ENCODE measurements at places on chromosomes 5 and 9.

DNA sequence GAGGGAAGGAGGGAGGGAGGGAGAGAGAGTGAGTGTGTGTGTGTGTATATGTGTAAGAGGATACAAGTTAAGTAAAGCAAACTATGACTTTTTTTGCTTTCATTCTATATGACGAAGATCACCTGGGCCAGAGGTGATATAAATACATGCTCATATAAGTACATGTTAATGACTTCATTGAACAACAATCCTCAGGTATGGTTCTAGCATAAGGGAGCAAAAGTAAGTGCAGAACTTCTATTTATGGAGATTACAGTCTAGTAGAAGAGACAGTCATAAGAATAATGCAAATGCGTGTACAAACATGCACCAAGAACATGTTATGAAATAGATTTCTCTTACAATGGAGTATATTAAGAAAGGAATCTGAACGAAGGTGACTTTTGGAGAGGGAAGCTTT lies 1804.0 kb downstream of the MAT2B start:
- no peak for DNase-seq

- DNase-seq: no peak
Observed at GRCh38 chr5:60492958-60493357, 207.0 kb downstream of the DEPDC1B start.

DNA sequence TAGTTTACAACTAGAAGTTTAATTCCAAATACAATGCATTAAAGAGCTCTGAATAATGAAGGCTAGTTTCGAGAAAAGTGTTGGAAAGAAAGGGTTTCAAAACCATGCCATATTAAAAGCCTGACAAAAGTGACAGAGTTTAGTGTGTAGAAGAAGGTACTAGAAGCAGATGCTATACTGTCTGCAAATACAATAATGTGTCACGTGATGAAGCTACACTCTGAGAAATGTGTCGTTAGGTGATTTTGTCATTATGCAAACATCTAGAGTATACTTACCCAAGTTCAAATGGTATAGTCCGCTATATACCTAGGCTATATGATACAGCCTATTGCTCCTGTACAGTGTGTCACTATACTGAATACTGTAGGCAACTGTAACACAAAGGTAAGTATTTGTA lies 494.1 kb downstream of the TLE1 start:
- no peak for DNase-seq

GRCh38 chr5:87850843-87851242 lies 417.8 kb downstream of the TMEM161B start:
- DNase-seq: no peak

DNA sequence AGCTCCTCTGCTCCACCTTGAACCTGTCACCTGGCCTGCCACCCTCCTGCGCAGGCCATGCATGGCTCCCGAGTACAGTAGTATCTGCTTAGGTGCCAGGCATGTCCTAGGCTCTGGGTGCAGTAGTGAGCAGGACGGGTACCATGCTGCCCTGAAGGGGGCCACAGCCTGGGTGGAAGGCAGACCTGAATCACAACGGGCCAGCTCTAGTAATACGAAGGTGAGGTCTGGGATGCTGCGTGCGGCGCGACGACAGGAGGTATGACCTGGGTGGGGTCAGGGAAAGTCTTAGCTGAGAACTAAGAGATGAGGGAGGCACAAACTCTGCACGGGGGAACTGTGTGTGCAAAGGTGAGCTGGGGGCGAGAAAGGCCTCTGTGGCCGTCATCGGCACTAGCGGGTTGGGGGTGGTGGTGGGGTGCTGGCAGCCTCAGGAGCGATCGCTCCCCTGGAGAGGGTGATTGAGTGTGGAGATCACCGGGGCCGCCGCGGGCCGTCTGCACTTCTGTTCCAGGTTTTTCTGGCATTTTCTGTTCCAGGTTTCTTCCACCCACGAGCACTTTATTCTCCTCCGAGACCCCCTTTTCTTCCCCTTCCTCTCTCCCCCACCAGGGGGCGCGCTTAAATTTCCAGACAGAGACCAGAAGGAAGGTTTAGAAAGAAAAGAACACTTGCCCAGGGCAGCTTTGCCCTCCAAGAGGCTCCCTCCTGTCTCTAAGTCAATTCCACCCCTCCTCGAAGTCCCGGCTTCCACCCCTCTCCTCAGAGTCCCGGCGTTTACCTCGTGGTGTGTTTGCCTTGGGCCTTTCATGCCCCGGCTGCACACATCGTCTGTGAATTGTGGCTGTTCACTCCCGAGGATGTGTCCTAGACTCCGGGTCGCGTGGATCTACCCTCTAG lies 15.1 kb downstream of the PDLIM4 start:
- peak; percentile 75 for DNase-seq

GRCh38 chr5:75885849-75886596 lies 168.8 kb upstream of the POC5 start:
- DNase-seq: no peak

DNA sequence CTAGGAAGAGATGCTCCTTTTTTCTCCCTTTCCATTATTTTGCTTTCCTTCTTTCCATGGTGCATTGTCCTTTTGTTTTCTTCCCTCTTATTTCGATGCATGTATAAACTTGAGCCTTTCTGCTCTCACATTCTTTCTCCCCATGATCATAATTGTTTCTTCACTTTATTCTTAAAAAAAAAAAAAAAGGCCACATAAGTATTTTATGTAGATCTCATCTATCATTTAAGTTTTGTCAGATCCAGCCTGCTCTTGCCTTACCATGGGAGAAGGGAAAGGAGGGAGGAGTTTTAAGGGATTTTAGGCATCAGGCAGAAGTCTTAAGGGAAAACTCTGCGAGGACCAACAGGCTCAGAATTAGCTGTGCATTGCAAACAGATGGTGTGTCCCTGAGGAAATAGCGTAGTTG lies 11.1 kb downstream of the TGFBR1 start:
- DNase-seq: no peak

GRCh38 chr9:16784002-16784401 lies 86.5 kb downstream of the BNC2 start:
- no peak for DNase-seq

DNA sequence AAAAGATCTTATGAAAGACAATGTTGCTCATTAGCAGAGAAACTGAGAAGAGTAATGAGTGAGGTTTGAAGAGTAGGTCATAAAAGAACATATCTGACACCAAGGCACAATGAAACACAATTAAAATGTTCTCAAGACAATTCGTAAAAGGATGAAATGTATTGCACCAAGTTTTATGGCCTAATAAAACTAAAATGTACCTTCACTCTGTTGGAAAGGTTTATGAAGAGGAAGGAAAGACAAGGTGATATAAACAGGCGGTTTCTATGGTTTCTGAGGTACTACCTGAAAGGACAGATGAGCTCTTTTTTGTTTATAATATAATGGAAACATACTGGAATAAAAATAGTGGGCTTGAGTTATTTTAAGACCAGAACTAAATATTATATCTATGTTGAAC lies 821.3 kb downstream of the TAF11L14 start:
- no peak for DNase-seq

DNA sequence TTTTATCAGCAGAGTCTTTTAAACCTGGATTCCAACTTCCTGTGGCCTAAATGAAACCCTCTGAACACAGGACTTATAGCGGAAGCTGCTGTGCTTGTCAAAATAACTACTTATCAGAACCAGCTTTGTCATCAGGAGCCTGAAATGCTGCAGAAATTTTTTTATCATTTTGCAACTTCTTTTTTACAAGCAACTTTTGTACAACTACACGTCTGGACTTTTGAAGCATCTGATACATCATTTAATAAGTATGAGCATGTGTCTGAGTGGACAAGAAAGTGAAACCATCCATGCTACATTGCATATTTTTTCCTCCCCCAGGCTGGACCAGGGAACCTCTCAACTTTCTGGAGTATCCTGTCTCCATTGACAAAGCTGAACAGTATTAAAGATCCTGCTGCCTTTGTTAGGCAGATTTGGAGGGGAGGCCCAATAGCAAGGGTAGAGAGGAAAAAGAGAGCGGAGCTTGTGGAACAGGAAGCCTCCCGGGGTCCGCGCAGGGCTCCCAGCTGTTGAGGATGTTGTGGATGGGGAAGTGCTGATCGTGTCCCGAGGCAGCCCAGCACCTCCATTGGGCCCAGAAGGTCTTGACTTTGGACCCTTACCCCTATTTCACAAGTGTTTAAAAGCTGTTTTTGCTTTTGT lies 196.6 kb downstream of the MSX2 start:
- no peak for DNase-seq

GRCh38 chr9:134177624-134178393 lies 13.4 kb upstream of the RNU6ATAC start:
- peak; percentile 18 for DNase-seq

- no peak for DNase-seq
Observed at GRCh38 chr9:133641396-133641655, 5.2 kb downstream of the DBH start.

DNA sequence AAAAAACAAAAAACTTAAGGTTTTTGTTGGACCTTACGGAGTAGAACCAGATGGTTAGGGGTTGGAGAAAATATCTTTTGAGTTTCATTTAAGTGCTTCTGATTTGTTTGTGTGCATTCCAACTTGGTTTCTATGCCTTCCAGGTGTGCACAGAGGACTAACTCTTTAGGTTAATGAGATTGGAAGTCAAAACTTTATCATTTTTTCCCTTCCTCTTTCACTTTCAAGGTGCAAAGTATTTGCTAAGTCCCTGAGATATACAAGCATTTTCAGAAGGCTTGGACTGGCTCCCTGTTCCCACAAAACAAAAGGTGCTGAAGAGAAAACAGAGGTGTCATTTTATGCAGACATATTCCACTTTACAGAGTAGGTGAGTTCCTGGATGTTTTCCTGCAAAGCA lies 30.3 kb upstream of the CER1 start:
- no peak for DNase-seq

- peak; percentile 51 for DNase-seq
Observed at GRCh38 chr9:122131401-122132001, 28.1 kb downstream of the NDUFA8 start.

- no peak for DNase-seq
Observed at GRCh38 chr9:16750553-16750952, 119.9 kb downstream of the BNC2 start.

- DNase-seq: no peak
Observed at GRCh38 chr9:116155698-116156039, 2.1 kb downstream of the PAPPA start.
